ENCODE measurements at places on chromosomes 7 and 10.

GRCh38 chr10:24255881-24256311, 47.0 kb downstream of the KIAA1217 start:
- DNase-seq: no peak

- DNase-seq: no peak
These were observed 849.8 kb upstream of the SORCS1 start for GRCh38 chr10:108014145-108014901.

- DNase-seq: no peak
These were observed 122.0 kb upstream of the PRKCQ start for GRCh38 chr10:6702030-6702429.

GRCh38 chr10:30056767-30057355, 2.5 kb downstream of the JCAD start:
- DNase-seq: no peak

- DNase-seq: no peak
These were observed at the start of gene LOXL4 for GRCh38 chr10:98267894-98268693. Gene LOXL4 (minus strand): TSS chr10:98268194. CDS start chr10:98263019, 5,175 bp downstream.

GRCh38 chr10:58267713-58268453, at the start of gene IPMK:
Gene IPMK (minus strand): TSS chr10:58267894. CDS start chr10:58267611, 283 bp downstream.
- peak; percentile 95 for DNase-seq

DNA sequence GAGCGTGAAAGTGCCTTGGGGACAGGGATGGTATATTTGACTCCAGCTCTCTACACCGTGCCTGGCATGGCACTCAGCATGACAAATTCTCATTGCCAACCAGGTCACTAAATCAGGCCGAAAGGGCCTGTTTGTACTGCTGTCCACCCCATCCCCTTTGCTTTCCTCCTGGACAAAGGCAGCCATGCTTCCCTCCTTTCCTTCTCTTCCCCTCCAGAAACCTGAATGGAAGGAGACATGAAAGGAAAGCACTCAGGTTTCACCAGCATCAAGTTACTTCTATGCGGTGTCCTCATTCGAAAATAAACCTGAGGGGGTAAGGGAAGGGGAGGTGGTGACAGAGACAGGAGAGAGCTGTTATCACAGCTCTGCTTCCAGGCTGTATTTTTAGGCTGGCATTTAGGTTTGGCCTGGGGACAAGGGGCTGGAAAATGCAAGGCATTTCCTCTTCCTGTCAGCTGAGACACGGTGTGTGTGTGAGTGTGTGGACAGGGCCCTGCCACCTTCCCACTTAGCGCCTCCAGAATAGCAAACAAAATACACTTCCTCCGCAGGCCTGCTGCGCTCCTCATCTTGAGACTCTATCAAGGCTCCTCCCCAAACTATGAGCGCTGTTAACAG, 79.9 kb upstream of the COL13A1 start:
- DNase-seq: no peak

GRCh38 chr10:130999376-131000202, 311.9 kb downstream of the TCERG1L start:
- DNase-seq: no peak

DNA sequence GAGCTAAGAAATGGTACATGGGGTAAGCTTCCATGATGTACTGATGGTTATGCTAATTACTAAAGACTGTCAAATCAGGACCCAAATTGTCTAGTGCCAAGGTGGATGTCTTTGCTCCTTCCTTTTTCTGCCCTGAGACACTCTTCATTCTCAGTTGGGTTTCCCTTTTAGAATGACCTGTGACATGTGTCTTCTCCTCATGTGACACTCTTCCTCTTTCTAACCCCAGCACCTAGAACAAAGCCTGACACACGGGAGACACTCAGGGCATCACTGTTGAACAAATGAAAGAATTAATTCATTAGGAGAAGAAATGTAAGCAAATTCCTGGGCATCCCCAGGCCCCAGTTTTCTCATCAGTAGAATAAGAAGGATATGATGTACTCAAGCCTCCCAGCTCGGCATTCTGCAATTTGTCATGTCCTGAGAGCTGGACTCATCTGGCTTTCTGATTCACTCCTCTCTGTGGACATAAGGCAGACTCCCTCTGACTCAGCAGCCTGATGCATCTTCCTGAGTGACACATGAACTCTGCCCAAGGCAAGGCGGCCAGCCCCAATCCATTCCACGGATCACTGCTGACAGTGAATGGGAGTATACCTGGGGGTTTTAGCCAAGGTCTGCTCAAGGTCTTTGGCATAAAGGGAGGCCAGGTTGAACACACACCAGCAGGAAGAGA, 473.8 kb downstream of the KCNMA1 start:
- DNase-seq: no peak

DNA sequence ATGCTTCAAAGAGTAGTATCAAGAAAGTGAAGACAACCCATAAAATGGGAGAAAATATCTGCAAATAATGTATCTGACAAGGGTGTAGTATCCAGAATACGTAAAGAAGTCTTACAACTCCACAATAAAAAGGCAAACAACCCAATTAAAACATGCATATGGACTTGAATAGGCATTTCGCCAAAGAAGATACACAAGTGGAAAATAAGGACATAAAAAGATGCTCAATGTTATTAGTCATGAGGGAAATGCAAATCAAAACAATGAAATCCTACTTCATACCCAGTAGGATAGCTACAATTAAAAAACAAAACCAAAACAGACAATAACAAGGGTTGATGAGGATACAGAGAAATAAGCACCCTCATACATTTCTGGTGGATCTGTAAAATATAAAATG, 79.2 kb downstream of the NUDCD3 start:
- DNase-seq: no peak

- no peak for DNase-seq
These were observed 46.1 kb upstream of the R3HCC1L start for GRCh38 chr10:98088186-98088971.

DNA sequence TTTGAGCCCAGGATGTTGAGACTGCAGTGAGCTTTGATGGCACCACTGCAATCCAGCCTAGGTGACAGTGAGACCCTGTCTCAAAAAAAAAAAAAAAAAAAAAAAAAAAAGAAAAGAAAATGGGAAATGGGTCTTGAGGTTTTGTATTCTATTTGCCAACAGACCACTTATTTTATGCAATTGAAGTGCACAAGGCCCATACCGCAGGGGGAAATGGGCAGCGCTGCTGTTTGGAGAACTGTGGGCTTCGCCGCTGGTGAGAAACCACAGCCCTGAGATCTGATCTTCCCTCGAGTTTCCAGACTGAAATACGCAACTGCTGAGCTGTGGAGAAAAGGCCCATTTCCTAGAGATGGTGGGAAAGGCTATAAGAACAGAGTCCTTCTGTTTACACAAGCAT, 512.0 kb downstream of the TCERG1L start:
- DNase-seq: no peak

DNA sequence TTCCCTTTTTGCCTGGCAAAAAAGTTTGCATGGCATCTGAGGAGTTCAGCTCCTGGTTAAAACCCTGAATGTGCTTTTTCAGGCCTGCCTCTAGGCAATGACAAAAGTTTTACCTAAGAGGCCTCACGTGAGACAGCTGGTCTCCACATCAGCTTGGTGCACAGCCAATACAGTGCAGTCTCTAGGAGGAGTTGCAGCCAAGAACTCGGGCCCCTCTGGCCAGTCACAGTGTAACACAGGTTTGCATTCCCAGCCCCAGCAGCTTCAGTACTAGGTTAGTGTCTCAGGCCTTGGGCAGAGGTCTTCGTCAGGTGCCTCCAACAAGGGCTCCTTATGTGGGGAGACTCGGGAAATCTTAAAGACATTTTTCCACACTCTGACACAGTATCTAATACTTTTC, 771.7 kb downstream of the SORCS1 start:
- no peak for DNase-seq

GRCh38 chr10:78937393-78937792, 131.4 kb upstream of the ZMIZ1 start:
- no peak for DNase-seq

GRCh38 chr7:129498021-129498420, 4.3 kb upstream of the SMKR1 start:
- no peak for DNase-seq

GRCh38 chr7:133613250-133613790, 360.4 kb downstream of the EXOC4 start:
- no peak for DNase-seq

DNA sequence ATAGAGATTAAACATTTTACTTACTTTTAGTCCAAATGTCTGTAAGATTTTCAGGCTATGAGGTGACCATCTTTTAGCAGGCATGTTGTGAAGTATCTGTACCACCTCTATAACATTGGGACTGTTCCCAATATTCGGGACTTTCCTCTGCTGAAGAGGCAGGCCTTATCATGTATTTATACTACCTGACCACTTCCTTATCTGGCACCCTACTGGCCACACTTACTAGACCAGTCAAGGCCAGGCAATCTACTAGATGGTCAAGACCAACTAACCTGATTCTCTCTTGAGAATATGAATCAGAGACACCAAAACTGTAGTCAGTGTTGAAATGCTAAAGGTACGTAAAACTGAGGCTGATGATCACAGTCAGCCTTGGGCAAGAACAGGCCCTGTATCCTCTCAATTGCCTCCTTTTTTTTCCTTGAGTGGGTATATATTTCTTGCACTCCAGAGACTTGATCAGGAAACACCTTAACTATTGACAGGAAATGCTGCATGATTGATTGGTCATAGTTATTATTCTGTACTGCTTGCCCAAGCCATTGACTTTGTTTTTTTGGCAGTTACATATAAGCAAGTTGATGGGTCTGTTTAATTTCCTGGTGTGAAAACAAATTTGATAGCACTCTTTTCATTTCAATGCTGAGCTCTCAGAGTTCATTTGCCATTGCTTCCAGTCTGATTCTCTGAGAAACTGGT, 5.2 kb upstream of the PRKAR2B start:
- DNase-seq: no peak

DNA sequence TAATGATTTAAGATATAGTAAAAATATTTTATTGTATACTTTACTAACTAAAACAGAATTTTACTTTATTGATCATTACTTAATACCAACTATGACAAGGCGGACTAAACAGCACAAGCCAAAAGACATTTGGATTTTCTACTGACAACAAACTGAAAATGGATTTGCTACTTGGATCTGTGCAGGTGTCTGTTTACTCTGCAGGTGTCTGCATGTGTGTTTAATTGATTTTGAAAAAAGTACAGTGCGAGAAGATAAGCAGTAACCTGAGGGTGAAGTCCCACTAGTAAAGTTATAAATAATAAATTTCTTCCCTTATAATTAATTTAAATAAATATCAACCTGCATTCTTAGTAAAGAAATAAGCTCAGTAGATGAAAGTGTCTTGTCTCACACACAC, 696.8 kb upstream of the MBL2 start:
- DNase-seq: no peak

- no peak for DNase-seq
These were observed 169.3 kb upstream of the AKR1E2 start for GRCh38 chr10:4656576-4657194.

- DNase-seq: no peak
These were observed 21.9 kb upstream of the ECHDC3 start for GRCh38 chr10:11720260-11720741.

- DNase-seq: no peak
These were observed 75.9 kb downstream of the MYL10 start for GRCh38 chr7:101553018-101553770.

- no peak for DNase-seq
These were observed 142.8 kb downstream of the ADK start for GRCh38 chr10:74293686-74294371.

GRCh38 chr7:362402-363096, 72.6 kb downstream of the FOXL3 start:
- no peak for DNase-seq

DNA sequence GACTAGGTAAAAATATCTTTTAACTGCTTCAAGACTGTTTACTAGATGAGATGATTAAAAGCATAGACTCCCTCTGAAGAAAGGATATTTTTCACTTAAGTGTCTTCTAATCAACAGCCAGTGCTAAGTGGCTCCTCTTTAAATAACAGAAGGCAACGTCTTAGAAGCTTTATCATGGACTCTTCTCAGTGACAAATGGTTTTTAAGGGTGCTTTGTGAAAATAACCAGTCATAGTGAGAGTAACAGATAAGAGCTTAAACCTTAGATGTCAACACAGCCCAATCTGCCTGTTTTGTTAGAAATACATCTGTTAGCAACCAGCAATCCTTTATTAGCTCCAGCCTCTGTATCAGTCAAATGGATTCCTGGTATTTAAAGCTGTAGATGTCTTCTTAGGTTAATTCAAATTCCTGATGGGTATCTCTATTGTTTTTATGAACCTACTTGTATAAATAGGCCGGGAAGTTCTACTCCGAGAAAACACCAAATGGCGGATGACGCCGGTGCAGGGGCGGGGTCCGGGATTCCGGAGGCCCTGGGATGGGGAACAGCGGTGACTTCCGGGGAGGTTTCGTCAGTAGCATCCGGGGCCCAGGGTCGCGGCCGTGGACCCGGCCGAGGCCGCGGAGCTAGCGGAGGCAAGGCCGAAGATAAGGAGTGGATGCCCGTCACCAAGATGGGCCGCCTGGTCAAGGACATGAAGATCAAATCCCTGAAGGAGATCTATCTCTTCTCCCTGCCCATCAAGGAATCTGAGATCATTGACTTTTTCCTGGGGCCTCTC, 285.4 kb downstream of the GPR37 start:
- no peak for DNase-seq

GRCh38 chr10:114243661-114244060, 4.6 kb downstream of the VWA2 start:
- DNase-seq: no peak
